HT1080 (cell line): ENCODE measurements at places on chromosomes 7 and 10. TPM values are rescaled to one million over a fixed set of nuclear protein-coding genes. Genes with fewer than 3 reads are reported as not detected.

DNA sequence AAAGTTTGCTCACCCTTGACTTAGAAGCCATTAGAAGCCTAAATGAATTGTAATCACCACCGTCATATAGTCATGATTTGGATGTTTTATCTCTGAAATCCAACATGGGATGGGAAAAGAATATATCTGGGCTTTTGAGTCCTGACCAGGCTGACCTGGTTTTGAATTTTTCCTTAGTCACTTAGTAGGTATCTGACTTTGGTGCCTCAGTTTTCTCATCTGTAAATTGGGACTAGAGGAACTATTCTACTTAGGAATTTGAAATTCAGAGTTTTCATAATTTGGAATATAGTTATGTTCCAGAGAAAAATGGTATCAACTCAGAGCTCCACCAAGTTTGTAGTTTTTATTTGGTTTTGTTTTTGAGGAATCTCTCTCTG lies 40.9 kb downstream of the SHOC2 start:
- no peak for DNase-seq

GRCh38 chr10:69647819-69648218 lies 17.8 kb downstream of the FAM241B start:
- DNase-seq = no peak

DNA sequence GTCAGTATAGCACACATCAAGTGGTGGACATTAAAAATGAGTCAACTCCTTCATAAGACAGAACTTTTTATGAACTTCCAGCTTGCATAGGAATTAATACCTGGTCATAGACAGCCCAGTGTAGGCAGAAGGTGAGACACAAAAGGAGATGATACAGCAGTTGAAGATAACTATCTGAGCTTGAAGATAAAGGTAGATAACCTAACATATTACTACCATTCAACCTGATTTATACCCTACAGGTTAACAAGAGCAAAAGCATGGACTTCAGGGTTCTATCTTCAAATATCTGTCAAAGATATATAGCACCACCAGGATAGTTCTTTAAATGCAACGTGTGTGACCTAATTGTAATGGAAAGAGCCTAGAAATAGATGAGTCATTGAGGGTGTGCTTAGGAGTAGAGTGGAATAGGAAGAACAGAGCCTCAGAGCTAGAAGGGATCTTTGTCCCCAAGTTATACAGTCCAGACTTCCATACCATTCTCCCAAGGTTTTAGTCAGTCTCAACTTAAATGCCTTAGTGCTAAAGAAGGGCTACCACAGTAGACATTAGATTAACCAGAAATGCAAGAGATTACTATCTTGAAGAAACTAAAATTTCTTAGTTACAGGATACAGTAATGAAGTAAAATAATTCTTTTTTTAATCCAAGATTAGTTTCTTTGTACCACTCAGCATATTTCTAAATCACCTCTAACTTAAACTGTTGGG lies 9.2 kb downstream of the ZNF800 start:
- peak; percentile 58 for DNase-seq

SPDYE1 gene
- total RNA-seq = not detected in 2 replicates

- no peak for DNase-seq
Observed at GRCh38 chr7:89563597-89563996, 590.7 kb upstream of the STEAP1 start.

DNA sequence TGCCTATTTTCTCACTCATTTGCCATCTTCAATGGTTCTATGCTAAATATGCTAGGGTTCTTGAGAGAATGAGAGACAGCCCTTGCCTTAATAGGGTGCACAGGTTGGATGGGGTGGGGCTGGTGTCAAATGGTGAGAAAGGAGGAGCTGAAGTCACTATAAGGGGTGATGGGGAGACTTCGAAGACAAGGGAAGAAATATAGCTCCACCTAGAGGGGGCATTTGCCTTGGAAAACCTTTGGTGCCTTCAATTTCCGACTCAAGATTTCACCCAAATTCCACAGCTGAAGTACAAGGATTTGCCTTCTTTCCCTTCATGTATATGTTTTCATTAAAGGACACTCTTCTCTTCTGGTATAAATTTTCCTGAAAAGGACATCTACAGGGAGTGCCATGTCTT lies 5.6 kb downstream of the PTN start:
- DNase-seq = no peak

DNA sequence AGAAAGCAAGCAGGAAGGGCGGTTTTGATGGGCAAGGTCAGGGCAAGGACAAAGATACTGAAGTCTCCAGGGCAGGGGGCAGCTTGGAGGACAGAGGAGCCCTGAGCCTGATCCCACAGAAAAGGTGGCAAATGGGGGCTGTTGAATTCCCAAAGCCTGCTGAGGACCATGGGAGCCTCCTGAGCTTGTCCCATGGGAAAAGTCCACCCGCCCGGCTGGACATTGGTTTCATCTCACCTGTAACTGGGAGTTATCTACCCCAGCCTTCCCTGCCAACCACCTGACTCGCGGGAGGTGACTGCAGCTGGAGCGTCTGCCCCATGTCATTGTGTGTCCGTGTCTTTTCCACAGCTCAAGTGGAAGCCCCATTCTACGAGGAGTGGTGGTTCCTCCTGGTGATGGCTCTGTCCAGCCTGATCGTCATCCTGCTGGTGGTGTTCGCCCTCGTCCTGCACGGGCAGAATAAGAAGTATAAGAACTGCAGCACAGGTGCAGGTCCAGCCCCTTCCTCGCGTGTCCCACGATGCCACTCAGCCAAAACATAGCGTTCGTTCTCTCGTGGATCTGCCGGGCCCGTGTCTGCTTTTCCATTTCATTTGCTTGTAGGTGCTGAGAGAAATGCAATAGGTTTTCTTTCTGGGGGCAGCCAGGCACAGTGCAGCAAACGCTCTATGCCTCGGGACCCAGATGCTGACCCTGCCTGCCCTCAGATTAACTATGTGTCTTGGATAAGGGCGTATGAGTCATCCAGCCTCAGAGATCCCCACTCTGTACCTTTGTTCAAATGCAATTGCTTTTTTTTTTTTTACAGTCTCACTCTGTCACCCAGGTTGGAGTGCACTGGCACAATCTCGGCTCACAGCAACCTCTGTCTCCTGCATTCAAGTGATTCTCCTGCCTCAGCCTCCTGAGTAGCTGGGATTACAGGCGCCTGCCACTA lies 444.5 kb upstream of the FOXK1 start:
- DNase-seq = no peak

- DNase-seq = no peak
Observed at GRCh38 chr7:21916176-21916575, 29.5 kb downstream of the CDCA7L start.

GRCh38 chr10:132516771-132517725 lies 20.5 kb upstream of the INPP5A start:
- DNase-seq = peak; percentile 89

GRCh38 chr7:19105546-19105945 lies 11.9 kb downstream of the TWIST1 start:
- no peak for DNase-seq

GRCh38 chr10:20115894-20116293 lies 299.7 kb downstream of the PLXDC2 start:
- DNase-seq = no peak

DNA sequence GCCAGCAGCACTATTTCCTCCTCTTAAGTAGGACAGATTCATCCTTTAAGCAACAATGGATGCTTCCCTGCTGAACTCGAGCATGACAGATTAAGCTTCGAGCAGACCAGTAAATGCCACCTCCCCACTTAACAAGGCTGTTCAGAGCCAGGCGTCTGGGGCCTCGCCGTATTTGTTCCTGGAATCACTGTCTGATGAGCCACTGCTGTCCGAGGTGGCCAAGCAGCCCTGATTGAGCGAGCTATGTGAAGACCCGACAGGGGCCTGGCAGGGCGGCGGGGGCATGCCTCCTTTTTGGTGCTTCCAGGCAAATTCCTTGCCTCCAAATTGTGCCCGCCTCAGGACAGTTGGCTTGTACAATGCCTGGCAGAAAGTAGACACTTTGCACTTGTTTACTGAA lies 862.6 kb downstream of the NRG3 start:
- DNase-seq = no peak

DNA sequence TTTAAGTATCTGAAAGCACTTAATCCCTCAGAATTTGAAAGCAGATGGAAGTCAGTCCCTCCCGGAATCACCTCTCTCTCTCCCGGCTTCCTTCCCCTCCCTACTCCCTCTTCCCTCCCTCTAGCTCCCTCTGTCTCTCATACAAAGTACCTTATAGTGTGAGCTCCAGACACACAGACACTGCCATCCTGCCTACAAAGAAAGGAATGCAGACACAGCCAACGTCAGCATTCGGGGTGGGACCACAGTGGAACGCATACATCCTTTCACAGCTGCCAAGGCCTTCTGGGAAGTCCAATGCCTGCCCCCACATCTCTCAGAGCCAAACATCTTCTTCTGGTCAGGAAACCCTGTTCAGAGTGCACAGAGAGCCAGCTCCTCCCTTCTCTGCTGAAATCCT lies 9.3 kb downstream of the NOD1 start:
- DNase-seq = peak; percentile 90

DNA sequence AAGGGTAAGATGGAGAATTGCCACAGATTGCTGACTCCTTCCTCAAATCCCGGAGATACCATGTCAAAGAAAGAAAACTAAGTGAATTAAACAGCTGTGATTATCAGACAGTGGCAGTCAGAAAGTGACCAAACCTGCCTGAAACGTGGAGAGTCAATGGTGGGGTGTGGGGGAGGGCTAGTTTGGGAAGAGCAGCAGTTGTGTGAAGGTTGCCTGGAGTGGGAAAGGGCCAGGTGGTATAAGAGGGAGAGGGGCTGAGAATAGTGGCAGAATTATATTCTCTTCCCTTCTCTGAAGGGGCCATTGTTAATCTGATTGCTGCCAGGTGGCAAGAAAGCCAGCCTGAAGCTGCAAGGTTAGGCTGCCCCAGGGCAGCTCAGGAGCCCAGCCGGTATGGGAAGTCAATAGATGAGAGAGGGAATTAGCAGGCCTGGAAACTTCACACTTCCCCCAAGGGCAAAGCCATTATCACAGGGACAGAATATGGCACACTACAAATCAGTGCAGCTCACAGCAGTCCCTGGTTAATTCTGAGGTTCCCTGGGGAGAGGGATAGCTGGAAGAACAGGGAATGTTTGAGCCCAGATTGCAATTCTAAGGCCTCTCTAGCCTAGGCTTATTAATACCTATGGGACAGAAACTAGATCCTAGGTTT lies 83.9 kb upstream of the ITGB1 start:
- DNase-seq = no peak

DNA sequence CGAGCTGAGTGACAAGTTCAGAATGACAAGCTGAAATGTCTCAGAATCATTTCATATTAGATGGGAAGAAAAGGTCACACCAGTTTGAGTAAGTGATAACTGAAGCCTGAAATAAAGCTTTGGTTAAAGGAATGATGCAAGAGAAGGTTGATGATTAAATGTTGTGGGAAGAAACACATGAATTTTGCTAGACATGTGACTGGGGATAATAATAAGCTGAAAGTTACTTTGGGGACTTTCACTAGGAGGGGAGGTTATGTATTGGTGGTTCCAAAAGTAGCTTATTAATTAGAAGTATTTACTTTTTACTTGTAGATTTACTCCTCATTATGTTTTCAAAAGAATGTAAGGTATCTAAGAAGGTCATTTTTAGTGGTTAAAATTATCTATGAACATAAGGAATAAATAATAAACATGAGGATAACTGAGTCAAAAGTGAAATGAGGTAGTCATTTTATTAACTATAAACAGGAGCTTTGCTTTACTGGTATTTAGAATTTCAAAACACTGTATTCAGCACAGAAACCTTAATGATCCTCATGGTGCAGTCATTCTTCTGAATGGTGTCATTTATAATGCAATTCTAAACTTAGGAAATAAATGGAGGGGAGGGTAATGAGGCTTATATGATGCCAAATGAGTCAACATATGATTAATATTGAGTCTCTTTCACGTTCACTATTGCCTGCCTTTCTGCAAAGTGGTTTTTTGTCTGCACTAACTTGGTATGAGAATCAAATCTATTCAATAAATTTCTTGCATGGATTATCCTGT lies 63.7 kb downstream of the PRKG1 start:
- DNase-seq = peak; percentile 49

DNA sequence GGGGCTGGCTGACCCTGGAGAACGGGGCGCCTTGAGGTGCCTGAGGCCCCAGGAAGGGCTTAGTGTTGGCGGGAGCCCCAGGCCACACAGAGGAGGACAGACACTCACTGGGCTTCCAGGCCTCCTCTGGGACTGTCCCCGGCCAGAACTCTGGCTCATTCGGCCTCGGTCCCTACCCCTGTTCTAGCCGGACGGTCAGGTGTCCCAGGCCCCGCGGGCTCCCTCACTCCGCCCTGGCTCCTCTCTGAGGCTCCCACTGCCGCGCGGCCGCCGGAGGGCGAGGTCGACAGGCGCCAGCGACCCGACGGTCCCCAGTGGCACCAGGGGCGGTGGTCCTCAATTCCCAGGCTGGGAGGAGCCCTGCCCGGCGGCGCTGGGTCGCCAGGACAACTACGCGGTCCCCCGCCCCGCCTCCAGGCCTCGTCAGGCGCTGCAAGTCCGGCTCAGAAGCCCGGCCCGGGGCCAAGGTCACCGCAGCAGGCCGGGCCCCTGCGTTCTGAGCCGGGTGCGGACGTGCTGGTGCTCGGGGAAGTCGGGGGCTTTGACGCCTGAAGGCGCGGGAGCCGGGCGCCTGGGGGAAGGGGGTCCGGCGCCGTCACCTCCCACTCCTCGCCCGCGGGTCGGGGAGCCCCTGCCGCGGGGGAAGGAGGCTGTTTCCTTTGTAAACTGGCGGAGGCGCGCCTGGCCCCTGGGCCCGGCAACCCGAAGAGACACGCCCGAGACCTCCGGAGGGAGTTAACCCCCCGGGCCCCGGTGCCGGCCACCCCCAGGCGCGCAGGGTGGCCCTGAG lies 1.1 kb upstream of the PWWP2B start:
- DNase-seq = no peak

CYP3A7 gene
- total RNA-seq = 0.32 and 0.50 TPM in 2 replicates
